Progenitor cell of endocrine pancreas (in vitro differentiated cells): ENCODE measurements at places on chromosomes 1 and 21.

DNA sequence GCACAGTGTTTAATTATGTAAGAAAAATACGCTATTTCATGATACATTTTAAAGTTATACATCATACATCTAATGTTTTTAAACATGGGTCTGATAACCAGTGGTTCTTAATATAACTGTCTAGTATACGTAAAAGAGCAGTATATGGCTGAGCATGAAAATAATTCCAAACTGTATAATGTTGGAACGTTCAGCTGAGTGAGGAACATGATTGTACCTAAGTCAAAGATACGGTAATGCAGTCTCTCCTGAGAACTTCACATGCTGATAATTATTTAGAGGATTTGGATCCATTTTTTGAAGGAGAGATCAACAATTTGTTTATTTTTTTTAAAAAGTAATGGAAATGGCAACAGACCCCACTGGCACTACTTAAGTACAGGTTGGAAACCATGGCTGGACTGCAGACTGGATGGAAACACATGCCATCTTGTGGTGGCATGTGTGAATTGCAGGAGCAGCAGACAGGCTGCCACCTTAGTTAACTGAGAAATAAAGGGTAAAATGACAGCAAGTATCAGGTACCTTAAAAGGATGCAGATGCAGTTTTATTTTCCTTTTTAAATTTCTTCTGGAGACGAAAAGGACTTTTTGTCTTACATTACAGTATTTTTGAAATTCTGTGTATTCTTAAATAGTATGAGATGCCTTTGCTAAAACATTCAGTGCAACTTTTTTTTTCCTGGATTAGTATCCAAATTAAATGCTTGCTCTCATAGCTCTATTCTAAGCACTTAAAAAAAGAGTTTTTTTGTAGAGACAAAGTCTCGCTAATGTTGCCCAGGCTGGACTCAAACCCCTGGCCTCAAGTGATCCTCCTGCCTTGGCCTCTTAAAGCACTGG is 73.8 kb downstream of the MTR start:
- peak; percentile 14 for DNase-seq

- DNase-seq, result no peak
These were observed 35.1 kb downstream of the YARS1 start for GRCh38 chr1:32782086-32782485.

DNA sequence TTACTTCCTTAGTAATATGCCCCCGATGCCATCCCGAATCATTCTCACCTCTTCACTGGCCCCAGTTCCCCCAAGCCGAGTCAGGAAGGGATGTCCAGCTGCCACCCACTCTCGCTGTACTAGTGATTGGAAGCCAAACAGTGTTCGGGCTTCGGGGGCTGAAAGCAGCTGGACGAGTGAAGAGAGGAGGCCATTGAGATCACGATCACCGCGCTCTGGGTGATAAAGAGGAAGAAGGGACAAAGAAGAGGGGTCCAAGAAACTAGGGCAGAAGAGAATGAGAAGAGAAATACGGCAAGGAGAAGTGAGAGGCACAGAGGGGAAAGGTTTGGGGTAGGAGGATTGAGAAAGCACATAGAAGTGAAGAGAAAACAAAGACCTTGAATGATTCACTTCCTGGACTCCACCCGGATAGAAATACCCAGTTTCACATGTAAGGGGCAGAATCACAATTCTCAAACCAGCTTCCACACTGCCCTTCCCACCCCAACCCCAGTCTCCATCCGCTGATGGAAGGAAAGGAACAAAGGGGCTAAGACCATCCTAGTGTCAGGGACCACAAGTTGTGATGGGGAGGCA is 3.7 kb upstream of the SF3B4 start:
- DNase-seq, result no peak

DNA sequence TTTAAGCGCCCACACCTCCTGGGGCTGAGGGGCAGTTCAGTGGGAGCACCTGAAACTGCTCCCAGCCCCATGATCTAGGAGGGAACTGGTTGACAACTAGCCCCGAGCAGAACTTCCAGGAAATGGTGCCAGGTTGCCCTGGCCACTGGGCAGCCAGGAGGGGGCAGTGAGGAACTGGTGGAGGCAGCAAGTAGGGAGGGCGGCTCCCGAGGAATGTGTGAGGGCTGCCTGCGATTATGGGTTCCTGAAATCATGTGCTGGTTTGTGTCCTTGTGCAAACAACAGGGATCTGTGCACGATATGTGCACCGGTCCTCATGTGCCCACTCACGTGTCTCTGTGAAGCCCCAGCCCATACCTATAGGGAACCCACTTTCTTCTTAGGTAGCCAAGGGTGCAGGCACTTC is 9.9 kb downstream of the GPR3 start:
- no peak for DNase-seq

DNA sequence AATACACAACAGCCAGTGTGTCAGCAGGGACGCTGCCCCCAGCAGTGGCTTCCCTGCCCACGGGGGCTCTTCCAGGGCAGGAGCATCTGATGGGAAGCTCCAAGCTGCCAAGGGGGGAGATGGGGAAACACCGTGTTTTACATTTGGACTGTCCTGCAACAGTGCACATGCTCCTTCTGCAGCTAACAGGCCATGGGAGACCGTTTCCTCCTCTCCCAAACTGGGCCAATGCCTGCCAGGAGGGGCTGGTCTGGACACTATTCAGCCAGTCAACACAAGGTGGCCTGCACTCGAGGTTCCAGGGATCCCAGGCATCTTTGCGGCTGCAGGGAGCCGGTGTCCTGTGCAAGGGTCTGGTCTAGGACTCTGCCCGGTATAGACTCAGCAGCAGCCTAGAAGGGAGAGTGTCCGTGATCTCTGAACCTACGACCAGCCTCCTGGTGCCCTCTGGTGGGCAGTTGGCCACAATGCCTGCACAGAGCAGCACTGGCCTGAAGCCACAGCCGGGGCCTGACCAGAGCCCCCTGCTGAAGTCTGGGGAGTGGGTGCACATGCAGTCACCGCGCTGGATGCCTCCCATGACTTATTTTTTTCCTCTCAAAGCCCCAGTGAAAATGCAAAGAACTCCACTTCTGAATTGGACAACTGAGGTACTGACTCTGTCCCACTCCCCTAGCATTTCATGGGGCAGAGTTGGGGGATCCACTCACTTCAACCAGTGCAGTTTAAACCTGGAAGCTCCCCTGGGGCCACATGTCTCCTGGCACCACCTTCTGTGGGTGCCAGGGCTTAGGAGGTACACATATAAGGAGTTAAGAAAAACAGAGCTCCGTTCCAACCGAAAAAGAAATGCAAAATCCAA is 33.3 kb downstream of the RCC2 start:
- DNase-seq, result peak; percentile 74

- peak; percentile 66 for DNase-seq
These were observed at the start of gene NEXN for GRCh38 chr1:77888081-77888780. TSS of gene NEXN (plus strand) at chr1:77888624. CDS start at chr1:77916107, 27,483 bp downstream.

GRCh38 chr1:13617773-13618172 is 34.1 kb downstream of the PDPN start:
- no peak for DNase-seq

DNA sequence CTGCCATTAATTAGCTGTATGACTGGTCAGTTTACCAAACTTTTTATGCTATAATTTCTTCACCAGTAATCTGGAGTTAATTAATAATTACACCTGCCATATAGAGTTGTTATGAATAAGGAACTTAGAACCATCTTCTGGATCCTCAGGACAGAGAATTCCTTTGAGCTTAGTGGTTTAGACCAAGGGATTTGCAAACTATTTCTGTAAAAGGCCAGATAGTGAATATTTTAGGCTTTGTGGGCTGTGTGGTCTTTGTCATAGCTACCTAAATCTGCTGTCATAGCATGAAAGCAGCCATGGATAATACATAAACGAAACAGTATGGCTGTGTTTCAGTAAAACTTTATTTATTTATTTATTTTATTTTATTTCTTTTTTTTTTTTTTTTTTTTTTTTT is 9.0 kb downstream of the TIMM17A start:
- no peak for DNase-seq

DNA sequence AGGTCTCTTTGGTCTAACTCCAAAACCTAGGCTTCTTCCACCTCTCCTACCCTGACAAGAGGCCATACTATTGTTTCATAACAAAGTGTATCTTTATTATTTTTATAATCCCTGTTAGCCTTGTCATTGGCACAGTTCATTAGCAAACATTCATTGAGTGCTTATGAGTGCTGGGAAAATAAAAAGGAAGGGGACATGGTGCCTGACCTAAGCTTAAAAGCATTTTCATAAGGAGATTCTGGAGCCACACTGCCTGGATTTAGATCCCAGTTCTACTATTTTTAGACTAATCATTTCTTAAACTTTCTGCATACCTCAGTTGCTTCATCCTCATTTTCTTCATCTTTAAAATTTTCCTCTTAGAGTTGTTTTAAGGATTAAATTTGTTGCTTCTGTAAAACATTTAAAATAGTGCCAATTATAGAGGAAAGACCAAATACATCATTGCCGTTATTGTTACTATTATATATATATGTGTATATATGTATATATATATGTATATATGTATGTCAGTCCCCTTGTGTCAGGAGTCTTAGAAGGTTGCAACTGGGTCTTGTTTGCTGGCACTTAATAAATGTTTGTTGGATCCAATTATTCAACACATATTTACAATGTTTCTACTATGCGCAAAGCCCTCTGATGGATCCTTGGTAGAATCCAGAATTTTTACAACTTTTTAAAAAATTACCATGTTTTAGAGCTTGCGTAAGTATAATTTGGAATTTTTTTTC is 250.9 kb upstream of the SGIP1 start:
- no peak for DNase-seq

DNA sequence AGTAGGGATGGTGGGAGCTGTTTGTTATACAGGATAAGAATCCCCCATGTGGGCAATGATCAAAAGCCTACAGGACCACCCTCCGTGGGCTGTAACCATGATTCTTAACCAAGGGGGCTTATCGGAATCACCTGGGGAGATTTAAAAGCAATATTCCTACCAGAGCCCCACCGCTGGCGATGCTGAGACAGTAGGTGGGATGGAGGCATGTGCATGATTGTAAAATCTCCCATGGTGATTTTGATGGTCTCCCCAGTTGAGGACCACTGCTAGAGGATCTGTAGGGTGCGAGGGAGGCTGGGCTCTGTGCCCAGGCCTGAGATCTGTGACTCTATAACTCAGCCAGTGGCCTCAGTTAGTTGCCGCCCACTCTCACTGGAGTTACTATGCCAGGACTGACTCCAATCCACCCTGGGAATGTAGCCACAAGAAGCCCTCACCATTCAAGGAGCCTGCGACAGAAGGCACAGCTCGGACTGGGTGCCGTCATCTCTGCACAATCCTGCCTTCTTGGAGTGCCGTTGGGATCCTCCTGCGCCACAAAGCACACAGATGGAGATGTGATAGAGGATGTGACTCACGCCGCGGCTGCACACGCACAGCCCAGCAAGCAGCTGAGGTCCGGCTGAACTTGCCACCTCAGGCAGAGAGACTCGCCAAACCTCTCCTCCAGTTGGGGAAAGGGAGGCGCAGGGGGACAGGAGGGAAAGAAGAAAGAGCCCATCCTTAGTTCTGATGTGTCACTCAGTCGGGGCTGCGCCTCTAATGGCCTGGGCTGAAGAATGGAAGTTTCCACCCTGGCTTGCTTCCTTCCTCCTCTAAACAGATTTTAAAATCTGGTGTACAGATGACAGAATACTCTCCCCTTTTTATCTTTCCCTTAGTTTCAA is 26.5 kb downstream of the AKNAD1 start:
- no peak for DNase-seq

DNA sequence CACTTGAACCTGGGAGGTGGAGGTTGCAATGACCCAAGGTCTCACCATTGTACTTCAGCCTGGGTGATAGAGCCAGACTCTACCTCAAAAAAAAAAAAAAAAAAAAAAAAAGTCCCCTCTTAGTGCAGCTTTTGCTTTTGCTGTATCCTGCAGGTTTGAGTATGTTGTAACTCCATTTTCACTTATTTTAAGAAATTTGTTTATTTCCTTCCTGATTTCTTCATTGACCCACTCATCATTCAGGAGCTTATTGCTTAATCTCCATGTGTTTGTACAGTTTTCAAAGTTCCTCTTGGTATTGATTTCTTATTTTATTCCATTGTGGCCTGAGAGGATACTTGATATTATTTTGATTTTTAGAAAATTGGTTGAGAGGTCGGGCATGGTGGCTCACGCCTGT is 50.9 kb upstream of the AK4 start:
- no peak for DNase-seq

GRCh38 chr1:201590474-201590873 is 51.5 kb downstream of the NAV1 start:
- no peak for DNase-seq

GRCh38 chr1:169105434-169106094 is 926 bp upstream of the ATP1B1 start:
- DNase-seq, result peak; percentile 79

GRCh38 chr21:38042246-38042645 is 126.0 kb upstream of the KCNJ6 start:
- DNase-seq, result no peak

GRCh38 chr1:29197590-29197924 is 15.9 kb upstream of the SRSF4 start:
- DNase-seq, result no peak

DNA sequence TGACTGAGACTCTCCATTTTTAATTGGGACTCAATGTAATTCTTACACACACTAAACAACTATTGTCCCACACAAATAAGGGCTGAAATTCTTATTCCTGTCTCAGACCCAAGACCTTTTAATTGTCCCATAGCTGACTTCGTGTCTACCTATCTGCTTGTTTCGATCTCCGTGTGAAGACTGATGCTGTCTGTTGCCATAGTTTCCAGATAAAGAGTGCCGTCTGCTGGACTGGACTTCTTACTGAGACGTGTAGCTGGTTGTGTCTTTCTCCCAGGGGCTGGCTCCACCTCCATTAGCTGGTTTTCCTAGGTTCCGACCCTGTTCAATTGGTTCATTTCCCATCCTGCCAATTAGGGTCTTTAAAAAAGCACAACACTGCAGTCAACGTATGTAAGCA is 235.3 kb upstream of the PLXNA2 start:
- no peak for DNase-seq

DNA sequence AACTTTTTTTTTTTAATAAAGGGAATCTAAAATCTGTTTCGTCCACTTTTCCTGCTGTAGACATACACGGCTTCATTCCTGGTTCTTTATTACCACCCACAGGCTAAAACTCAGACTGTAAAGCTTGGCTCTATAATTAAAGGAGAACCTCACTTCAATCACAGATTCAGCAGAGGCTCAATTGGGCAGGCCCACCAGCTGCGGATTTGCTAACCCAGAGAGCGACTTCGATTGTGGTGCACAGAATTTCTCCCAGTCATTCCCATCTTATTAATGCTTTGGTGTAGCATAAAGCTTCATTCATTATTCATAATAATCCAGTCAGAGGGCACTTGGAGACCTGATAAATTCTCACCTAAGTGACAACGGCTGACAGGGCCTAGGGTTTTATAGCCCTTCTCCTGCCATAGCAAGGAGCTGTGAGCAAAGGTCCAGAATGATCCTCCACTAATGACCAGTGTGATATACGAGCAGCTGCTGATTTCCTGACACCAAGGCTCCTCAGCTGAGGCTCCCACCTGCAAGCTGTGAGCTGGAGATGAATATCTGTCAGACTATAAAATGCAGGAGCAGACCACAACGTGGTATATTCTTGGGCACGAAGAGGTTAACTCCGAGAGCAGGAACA is 149.0 kb downstream of the ATP6V1G3 start:
- DNase-seq, result no peak
